ENCODE measurements at places on chromosomes 2 and 18. TPM values are rescaled to one million over a fixed set of nuclear protein-coding genes. Genes with fewer than 3 reads are reported as not detected.

GRCh38 chr2:225367482-225367881, 32.0 kb upstream of the NYAP2 start:
- DNase-seq, result no peak

GRCh38 chr18:49560624-49561288, 1.1 kb upstream of the LIPG start:
- no peak for DNase-seq

SPP2 gene
- total RNA-seq, result 1.3 TPM

- no peak for DNase-seq
These were observed 10.1 kb upstream of the SPIRE1 start for GRCh38 chr18:12668041-12668440.

ABCG5 gene
- total RNA-seq, result not detected

RAMP1 gene
- 461 TPM for total RNA-seq

- no peak for DNase-seq
These were observed 66.2 kb downstream of the STAT1 start for GRCh38 chr2:190947711-190948251.

- no peak for DNase-seq
These were observed 64.8 kb downstream of the TNFRSF11A start for GRCh38 chr18:62389761-62390481.

UPP2 gene
- not detected for total RNA-seq

- DNase-seq, result no peak
These were observed 29.2 kb upstream of the ZDBF2 start for GRCh38 chr2:206245265-206245672.

CDH7 gene
- total RNA-seq, result not detected

- DNase-seq, result no peak
These were observed 14.8 kb downstream of the TRABD2A start for GRCh38 chr2:84866122-84866521.

DSC3 gene
- not detected for total RNA-seq

DNA sequence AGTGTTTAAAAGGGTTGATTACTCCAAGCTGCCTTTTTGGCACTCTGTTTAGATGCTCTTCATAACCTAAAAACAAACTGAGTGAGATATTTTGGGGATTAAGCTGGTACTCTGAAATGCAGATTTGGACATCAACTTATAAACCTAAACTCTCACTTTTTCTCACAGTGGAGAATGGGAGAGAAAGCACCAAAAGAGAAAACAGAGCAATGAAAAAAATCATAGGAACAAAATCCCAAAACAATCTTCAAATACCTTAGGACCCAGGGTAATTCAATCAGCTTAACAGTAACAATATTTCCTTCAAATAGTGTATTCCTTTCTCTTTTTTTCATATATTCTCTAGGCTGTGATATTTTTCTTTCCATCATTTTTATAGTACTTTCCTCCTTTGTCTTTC, 11.5 kb downstream of the LRP1B start:
- DNase-seq, result no peak

- DNase-seq, result no peak
These were observed 821.8 kb downstream of the MBD2 start for GRCh38 chr18:53402670-53403069.

DNA sequence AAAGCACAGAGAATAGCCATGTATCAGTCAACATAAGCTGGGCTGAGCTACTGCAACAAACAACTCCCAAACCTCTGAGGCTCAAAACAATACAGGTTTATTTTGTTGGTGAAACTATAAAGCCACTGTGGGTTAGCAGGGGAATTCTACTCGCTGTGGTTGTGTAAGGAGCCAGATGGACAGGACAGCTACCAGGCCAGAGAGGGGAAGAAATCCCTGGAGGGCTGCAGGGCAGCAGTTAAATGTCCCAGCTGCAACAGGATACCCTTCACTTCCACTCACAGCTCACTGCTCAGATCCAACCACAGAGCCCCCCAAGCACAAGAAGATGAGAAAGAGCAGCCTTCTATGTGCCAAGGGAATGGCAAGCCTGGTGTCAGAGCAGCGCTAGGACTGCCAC, 245.9 kb upstream of the RAB6C start:
- no peak for DNase-seq

- DNase-seq, result no peak
These were observed 89.6 kb downstream of the MCFD2 start for GRCh38 chr2:46825939-46826568.

DNA sequence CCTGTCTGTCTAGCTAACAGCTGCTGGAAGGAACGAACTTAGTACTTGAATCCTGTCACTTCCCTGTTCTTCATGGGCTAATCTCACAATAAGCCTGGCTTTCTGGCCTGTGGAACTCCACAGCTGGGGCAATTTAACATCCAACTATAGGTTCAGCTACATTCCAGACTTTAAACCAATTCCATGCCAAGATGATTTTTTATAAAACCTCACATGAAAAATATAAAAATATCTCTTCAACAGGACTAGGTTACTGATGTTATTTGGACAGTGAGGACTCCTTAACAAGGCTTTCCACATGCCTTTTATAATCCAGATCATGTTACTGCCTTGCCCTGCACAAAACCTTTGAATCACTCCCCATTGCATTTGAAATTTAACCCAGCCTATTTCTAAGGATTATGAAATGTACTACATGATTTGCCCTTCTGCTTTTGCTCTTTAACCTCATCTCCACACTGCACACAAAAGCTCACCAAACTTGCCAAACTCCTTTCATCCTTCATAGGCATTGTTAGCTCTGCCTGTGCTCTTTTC, 863.2 kb upstream of the CHAC2 start:
- no peak for DNase-seq

CDH2 gene
- 0.26 TPM for total RNA-seq

DNA sequence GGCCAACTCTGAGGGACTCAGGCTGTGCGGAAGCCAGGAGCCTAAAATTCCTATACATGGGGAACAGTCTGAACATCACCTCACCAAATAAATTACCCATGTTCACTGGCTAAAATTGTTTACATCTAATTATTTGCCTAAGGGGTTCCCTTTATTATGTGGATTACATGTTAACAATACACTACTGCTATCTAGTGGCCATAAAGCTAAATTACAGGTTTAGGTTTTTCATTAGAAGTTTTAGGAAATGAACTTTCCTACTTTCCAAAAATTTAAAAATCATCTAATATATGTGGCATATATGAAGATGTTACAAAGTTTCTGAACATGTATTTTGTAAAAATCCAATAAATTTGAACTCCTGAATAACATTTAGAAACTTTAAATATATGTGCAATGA, 40.3 kb downstream of the PLA2R1 start:
- no peak for DNase-seq

DPP10 gene
- not detected for total RNA-seq

SERPINB8 gene
- total RNA-seq, result 10.3 TPM

DNA sequence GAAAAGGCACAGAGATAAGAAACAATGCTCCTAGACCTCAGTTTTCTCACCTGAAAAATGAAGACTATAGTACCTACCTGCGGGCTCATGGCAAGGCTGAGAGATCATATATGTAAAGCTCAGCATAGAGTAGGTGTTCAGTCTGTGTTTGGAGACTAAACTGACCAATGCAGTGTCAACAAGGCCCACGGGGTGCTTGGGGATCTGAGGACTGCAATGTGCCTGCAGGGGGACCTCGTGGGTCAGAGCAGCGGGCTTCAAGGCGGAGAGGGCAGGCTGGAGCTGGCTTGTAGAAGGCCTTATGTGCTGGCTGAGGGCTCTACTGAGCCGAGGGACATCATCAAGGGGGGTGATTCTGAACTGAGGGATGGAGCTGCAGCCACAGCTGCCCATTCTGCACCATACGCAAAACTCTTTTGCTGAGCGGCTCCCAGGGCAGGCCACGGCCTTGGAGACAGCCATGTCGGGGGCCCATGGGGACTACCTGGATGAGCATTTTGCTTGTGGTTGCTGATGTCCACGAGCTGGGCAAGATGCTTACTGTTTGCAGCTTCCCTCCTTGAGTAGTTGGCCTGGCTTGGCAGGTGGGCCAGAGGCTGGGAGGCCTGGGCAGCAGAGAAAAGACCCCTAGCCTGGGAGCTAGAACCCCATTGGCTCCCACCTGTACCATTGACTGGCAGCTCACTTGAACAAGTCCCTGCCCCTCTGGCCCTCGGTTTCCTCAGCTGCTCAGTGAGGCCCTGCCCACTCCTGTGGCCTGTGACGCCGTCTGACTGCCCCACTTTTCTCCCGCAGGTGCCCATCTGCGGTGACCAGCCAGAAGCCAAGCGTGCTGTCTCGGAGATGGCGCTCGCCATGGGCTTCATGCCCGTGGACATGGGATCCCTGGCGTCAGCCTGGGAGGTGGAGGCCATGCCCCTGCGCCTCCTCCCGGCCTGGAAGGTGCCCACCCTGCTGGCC, 23.5 kb downstream of the STEAP3 start:
- no peak for DNase-seq

- DNase-seq, result no peak
These were observed 40.4 kb downstream of the CLIP4 start for GRCh38 chr2:29155578-29155977.

NIF3L1 gene
- 20.7 TPM for total RNA-seq

- DNase-seq, result no peak
These were observed 16.5 kb upstream of the SLC20A1 start for GRCh38 chr2:112629224-112629623.

CAVIN2 gene
- 114 TPM for total RNA-seq

TUBA3E gene
- total RNA-seq, result 12.8 TPM

DNA sequence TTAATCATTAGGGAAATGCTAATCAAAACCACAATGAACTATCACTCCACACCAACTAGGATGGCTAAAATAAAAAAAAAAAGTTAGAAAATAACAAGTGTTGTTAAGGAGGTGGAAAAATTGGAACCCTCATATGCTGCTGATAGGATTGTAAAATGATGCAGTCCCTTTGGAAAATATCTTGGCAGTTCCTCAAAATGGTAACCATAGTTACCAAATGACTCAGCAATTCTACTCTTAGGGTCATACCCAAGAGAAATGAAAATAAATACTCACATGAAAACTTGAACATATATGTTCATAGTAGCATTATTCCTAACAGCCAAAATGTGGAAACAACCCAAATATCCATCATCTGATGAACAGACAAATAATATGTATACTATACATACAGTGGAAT, 15.7 kb upstream of the ACVR2A start:
- no peak for DNase-seq

GRCh38 chr2:237321746-237322145, 92.2 kb downstream of the COL6A3 start:
- no peak for DNase-seq

- DNase-seq, result no peak
These were observed 3.7 kb downstream of the SMC6 start for GRCh38 chr2:17749753-17750438.

PRKAG3 gene
- not detected for total RNA-seq

GRCh38 chr2:178550352-178550751, 70.1 kb downstream of the PLEKHA3 start:
- DNase-seq, result no peak

- no peak for DNase-seq
These were observed 11.4 kb downstream of the ASIC4 start for GRCh38 chr2:219525533-219526232.

CD8B2 gene
- total RNA-seq, result not detected

GRCh38 chr2:102837626-102838198, 75.9 kb downstream of the TMEM182 start:
- DNase-seq, result no peak

- DNase-seq, result no peak
These were observed 114.1 kb upstream of the HDAC4 start for GRCh38 chr2:239514754-239515530.

CPO gene
- not detected for total RNA-seq

- no peak for DNase-seq
These were observed 181.9 kb downstream of the RTP5 start for GRCh38 chr2:242051463-242051862.

CRYGC gene
- not detected for total RNA-seq

DNA sequence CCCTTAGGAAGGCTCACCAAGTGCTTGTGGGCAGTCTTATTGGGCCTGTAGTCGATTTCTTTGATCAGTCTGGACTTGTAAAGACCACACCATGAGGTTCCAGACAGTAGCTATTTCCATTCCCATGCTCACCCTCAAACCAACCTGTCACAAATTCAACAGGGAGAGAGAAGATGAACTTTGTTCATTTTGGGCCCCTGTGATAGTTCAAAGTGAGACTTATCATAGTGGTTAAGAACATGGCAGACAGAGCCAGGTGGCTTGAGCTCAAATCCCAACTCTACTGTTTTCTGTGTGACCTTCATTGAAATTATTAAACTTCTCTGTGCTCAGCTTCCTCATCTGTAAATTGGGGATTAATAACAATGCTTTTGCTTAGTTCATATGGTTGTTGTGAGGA, 53.9 kb upstream of the CTLA4 start:
- no peak for DNase-seq

DNA sequence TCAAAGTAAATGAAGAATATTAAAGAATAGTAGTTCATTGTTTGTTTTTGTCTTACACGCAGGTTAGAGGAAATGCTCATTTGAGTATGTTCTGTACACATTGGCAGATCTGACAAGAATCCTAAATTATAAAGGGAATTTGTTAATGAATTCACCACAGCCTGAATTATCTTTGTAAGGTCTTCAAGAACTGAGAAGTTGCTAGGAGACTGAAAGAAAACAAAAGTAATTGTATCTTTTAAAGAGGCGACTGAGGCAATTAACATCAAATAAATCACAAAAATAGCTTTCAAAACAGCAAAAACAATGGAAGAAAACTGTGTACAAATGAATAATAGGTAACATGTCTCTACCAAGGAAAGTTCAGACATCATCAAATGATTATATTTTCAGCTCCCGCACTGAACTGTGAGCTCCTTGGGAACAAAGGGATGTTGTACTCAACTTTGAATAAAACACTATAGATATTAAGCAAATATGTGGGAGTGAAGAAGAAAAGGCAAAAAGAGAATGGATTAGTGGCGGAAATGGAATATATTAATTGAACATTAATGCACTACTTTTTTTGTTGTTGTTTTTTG, 51.7 kb upstream of the ATIC start:
- DNase-seq, result no peak

SCN7A gene
- 46.1 TPM for total RNA-seq

- DNase-seq, result no peak
These were observed 91.0 kb downstream of the MARCHF4 start for GRCh38 chr2:216281316-216281715.

DNA sequence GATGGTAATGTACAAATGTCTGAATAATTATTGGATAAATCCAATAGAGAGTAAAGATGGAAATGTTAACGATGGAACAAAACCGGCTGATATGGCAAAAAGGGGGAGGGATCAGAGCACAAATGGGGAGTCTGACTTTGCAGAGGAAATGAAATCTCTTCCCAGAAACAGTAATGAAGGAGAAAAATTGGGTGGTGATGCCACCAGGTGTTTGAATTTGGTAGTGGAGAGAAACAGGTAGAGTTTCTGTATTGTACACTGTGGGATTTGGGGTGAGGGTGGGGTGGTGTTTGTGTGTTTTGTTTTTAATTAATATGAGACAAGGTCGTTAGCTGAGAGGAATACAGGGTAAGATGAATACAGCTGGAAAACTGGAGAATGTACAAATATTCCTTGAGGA, 20.4 kb upstream of the XDH start:
- DNase-seq, result no peak

DNA sequence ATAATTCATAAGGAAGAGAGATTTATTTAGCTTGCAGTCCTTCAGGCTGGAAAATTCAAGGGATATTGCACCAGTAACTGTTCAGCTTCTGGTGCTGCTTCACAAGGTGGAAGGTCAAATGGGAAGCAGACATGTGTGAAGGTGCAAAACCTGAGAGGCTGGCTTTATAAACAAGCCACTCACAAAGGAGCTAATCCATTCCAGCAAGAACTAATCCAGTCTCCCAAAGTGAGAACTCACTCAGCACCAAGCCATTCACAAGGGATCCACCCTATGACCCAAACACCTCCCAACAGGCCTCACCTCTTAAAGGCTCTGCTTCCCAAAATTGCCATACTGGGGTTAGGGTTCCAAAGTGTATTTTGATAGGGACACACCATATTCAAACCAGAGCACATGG, 1018.4 kb upstream of the ACVR2A start:
- DNase-seq, result no peak

Measured in uterus (tissue), 4 donors.